ENCODE measurements at places on chromosomes 11 and 22. TPM values are rescaled to one million over a fixed set of nuclear protein-coding genes. Genes with fewer than 3 reads are reported as not detected.

DNA sequence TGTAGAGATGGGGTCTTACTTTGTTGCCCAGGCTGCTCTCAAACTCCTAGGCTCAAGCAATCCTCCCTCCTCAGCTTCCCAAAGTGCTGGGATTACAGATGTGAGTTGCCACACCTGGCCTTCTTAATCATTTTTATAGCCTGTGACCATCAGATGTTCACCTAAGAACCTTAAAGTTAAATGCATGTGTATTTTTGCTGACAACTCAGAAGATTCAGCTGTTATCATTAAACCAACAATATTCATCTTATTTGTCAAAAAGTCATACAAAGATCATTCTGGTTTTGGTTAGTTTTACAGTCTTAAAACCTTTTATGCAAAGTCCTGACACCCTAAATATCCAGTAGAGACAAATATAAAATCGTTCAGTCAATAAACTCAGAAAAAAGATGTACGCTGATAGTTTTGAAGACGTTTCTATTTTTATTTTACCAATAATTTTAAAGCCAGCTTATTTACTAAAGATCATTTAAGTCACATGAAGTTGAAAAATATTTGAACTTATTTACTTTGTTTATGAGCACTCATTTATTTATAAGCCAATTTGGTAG is 22.2 kb downstream of the CLDN5 start:
- H3K4me1 ChIP-seq = peaks cover 6% of the 10 kb centered on the region
- DNase-seq = no peak
- peaks cover 14% of the 10 kb centered on the region for H3K36me3 ChIP-seq
- H3K27ac ChIP-seq = no peak overlapping the region

- no peak overlapping the region for H3K27ac ChIP-seq
- no peaks in the 10 kb centered on the region for H3K4me1 ChIP-seq
- no peak overlapping the region for H3K4me3 ChIP-seq
- peaks cover 12% of the 10 kb centered on the region for H3K27me3 ChIP-seq
- H3K36me3 ChIP-seq = no peaks in the 10 kb centered on the region
Measured at GRCh38 chr11:107678632-107678971, 33.3 kb downstream of the SLN start.

DNA sequence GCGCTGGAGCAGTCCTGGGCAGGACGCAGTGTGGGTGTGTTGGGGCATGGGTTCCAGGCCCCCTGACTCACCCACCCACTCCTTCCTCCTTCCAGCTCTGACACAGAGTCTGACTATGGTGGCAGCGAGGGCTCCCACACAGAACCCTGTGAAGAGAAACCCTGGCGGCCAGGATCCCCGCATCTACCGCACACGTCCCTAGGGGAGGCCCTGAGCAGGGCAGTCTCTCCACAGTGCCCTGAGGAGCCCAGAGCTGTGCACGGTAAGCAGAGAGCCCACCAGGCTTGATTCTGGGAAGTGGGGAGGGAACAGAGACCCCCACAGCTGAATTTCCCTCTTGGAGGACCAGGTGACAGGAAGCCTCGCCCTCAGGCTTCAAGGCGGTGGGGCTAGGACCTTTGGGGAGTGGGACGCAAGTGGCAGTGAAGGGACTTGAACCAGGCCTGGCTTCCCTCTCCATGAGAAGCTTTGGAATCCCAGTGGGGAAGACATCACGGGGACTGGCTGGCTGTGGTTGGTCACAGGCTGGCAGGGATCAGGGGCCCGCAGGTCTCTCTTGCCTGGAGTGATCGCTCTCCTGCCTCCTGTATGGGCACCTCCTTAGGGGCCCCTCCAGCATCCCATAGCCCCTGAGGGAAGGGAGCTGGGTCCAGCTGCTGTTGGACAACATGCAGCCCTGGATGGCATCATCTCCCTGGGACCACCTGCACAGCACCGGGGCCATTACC is 96.4 kb upstream of the PARVA start:
- no peak for DNase-seq
- peaks cover 24% of the 10 kb centered on the region for H3K4me1 ChIP-seq
- no peaks in the 10 kb centered on the region for H3K27me3 ChIP-seq

DNA sequence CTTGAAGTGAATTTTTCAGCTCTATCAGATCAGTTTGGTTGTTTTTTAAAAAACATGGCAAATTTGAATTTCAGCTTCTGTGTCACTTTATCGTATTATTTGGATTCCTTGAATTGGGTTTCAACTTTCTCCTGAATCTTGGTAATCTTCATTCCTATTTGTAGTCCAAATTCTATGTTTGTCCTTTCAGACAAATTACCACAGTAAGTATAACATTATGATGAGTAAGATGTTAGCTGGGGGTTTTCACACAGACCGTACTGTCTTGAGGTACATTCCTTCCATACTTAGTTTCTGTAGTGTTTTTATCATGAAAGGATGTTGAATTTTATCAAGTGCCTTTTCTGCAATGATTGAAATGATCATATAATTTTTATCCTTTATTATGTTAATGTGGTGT is 28.0 kb downstream of the OR5B17 start:
- peaks cover 14% of the 10 kb centered on the region for H3K4me1 ChIP-seq
- H3K27me3 ChIP-seq = no peaks in the 10 kb centered on the region
- DNase-seq = no peak
- no peaks in the 10 kb centered on the region for H3K36me3 ChIP-seq
- no peak overlapping the region for H3K27ac ChIP-seq

The SF1 gene
- total RNA-seq = 446 TPM

The NXPE1 gene
- not detected for total RNA-seq

The POLA2 gene
- 8.8 TPM for total RNA-seq

The RBMXL2 gene
- not detected for total RNA-seq

The KCNK4 gene
- total RNA-seq = not detected
